Progenitor cell of endocrine pancreas (in vitro differentiated cells): ENCODE measurements at places on chromosomes 3 and 15. TPM values are rescaled to one million over a fixed set of nuclear protein-coding genes. Genes with fewer than 3 reads are reported as not detected.
A peak's percentile ranks its signal among the peaks of the same experiment; 100 is the strongest.

DNA sequence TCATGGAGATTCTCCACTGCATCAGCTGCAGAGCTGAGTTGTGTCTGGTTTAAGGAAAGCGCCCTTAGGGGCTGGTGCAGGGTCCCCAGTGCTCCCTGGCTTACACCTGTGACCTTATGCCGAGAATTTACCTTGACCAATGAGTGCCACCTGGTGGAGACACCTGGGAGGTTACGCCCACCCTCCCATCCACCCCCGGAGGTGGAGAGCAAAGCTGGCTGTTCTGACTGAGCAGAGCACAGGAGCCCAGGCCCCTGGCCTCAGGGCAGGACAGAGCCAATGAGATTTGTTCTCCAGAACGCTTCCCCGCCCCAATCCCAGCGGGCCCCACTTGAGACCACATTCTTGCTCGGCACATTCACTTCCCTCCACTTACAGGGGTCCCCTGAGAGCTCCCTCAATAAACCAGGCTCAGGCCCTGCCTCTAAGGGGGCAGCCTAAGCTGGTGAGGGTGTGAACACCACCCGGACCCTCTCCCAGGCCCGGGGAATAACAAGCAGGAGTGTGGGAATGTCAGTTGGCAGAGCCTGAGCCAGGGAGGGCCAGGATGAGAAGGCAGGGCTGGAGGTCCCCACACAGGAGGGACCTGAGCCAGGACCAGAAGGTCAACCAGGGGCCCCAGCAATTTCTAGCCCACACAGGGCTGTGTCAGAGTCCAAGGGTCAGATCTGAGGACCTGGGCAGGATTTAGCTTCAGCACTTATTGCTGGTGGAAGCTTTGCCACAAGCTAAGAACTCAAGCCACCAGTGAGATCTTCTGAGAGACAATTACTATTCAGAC, 117.1 kb downstream of the TPRA1 start:
- H3K4me1 ChIP-seq, result no peaks in the 10 kb centered on the region
- no peak overlapping the region for H3K4me3 ChIP-seq
- H3K27ac ChIP-seq, result no peak overlapping the region
- DNase-seq, result peak; percentile 41

ADCY5 gene
- total RNA-seq, result 33.8 and 35.9 TPM in 2 replicates

ANKRD63 gene
- not detected in 2 replicates for total RNA-seq

ILDR1 gene
- 5.0 and 5.4 TPM in 2 replicates for total RNA-seq

EDC3 gene
- total RNA-seq, result 61.6 and 62.6 TPM in 2 replicates

GRCh38 chr15:51299187-51300015, 39.0 kb downstream of the CYP19A1 start:
- peaks cover 18% of the 10 kb centered on the region for H3K27me3 ChIP-seq
- H3K4me1 ChIP-seq, result peaks cover 5% of the 10 kb centered on the region
- no peak overlapping the region for H3K27ac ChIP-seq
- no peaks in the 10 kb centered on the region for H3K36me3 ChIP-seq
- DNase-seq, result no peak
- H3K4me3 ChIP-seq, result no peak overlapping the region
